Left hindlimb (tissue), 1 donor: ENCODE measurements at places on chromosomes 2 and 18.

DNA sequence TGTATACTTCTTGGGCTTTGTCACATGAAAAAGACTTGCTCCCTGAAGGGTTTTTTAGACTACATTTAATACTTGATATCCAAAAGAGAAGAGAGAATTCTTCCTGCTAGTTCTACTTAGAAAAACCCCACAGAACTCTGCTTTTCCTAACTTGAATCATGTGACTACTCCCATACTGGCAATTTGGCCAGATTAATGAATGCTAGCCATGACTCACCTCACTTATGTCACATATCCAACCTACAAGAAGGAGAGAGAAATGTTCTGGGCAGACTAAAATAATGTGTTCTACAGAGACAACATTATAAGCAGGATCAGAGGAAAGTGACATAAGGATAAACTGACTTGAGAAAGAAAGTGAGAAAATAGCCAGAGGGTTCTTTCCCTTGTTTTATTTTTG, 249.3 kb upstream of the GULP1 start:
- DNase-seq, result no peak

GRCh38 chr2:66110608-66111007, 324.3 kb upstream of the MEIS1 start:
- no peak for DNase-seq

DNA sequence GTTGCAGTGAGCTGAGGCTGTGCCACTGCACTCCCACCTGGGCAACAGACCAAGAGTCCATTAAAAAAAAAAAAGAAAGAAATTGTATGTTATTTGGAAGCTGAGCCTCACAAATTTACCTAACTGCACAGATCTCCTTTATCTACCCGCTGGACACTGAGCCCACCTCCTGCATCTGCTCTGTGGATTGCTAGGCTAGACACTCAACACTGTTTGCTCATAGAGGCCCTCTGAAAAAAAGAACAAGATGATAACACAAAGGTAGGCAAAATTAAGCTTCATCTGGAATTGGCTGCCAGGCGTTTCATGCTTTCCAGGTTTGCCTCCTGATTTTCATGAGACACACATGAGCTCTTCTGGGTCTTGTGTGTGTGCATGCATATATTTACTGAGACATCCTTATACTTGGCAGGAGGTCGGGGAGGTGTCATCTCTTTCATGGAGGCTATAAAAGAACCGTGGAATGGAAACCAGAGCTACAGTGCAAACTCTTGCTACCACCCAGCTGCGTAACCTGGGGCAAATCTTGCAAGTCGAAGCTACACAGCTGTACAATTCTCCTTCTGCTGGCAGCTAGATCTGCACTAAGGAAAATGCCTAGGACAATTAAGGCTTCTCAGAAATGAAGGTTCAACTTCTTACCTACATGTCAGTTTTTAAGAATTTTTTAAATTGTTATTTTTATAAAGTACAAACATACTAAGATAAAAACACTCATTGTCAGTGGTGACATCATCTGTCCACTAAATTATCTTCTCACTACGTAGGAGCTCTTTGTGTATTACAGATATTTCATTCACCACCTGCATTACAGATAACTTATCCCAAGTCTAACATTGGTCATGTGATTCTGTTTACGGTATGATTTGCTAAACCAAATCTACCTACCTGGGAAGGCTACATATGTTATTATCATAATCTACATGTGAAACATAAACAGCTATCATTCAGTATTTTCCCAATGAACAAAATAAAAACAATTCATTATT, 63.1 kb downstream of the CABYR start:
- DNase-seq, result no peak

DNA sequence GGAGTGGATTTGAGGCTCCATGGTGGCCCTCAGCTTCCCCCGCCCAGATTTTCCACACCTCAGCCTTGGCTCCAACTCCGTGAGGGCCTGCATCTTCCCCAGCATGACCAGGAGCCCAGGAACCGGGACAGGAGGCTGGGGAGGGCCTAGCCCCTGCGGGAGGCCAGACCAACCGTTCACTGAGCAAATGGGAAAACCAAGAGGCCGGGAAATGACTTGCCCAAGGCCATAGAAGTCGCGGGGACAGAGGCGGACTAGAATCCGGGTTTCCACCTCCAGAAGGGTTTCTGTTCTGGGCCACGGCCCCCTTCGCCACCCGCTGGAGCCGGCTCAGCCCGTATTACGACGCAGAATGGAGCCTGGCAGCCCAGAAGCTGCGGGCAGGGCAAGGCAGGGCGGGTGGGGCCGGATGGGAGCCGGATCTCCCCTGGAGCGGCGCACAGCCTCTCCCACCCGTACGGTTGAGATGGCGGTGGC, 7.9 kb upstream of the CRYBA2 start:
- no peak for DNase-seq

DNA sequence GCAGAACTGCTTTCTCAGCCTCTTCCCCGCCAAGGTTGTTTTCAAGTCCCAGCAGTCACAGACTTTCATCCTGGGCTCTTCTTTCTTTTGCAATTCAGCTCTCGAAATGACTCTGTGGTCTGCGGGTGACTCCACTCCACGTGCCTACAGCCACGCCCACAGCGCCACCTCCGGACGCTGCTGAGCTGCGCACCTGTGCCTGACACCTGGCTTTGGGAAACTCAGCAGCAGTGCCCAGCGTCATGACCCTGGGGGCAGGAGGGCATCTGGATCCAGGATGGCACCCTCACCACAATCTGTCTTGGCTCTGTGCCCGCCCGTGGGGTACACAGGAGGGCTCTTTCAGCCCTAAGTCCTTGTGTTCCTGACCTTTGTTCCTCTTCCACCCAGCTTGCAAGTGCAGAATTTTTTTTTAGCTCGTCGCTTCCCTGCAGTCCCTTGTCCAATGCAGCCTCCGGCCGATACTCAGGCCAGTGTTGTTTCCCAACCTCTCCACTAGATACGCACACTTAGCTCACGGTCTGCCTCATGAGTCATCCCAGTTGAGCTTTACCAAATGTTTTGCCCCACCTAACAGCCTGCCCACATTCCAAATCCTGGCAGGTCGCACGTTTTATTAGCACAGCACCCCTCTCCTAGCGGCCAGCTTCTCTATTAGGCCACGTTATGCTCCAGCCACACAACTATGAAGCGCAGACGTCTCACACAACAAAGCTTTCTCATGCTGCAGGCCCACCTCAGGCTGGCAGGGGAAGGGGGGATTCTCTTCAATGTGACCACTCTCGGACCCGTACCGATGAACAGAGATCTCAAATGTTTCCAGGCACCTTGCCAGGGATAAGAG, 6.5 kb upstream of the CAPN10 start:
- DNase-seq, result no peak

DNA sequence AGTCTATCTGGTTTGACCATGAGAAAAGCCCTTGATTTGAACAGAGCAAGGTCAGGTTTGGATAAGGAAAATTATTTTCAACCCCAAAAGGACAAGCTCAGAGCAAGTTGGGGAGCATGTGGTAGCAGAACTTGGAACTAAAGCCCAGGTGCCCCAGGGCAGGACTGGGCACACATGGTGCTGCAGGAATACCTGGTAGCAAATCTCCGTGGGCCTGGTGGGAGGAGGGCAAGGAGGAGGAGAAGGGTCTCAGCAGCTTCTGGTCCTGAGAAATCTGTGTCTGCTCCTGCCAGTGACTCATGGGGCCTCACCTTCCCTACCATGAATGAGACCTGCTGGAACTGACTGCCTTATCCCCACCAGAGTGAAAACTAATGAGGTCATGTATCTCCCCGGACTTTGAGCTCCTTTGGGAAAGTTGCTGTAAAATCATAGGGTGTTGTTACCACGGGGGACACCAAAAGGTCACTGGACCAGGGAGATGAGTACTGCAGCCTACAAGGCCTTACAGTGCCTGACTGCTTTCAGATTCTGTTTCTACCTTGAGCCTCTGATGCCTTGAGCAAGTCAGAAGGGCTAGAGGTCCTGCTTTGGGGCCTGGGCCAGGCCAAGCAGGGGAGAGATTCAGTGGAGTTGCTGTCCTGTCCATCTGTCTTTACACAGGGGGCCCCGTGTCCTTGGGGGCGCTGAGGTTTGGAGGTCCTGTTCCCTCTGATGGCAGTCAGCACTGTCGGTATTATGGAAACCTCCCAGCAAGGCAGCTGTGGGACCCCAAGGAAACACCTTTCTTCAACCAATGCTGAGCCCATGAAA, 304.0 kb downstream of the MYCN start:
- DNase-seq, result no peak

DNA sequence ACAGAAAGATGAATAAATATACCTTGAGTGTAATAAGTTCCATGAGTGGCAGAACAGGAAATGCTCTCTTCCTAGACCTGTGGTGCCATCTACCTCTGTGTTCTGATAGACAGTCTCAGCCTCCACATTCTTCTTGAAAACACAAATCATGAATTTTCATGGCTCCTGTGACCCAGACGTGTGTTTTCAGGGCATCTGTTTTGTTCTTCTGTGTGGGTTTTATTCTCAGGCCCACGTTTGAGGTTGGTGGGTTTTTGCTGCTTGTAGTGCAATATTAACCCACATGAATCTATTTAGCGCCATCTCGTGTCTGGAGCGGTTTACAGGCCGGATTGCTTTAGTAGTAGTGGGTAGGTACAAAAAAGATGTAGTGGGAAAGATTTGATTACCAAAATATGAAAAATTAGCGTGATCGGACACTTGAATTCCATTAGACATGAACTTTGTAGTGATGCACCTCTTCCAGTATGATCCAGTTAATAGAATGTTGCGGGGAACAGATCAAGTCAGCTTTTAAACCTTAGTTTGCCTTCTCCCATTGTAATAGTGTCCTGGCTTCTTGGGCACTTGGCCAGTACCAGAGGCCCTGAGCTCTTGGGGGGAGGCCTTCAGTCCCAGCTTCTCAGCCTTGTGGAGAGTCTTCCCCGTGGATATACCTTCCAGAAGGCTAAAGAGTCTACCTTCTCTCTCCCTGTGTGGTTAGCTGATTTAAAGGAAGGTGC, 256.5 kb downstream of the TPGS2 start:
- peak; percentile 45 for DNase-seq

DNA sequence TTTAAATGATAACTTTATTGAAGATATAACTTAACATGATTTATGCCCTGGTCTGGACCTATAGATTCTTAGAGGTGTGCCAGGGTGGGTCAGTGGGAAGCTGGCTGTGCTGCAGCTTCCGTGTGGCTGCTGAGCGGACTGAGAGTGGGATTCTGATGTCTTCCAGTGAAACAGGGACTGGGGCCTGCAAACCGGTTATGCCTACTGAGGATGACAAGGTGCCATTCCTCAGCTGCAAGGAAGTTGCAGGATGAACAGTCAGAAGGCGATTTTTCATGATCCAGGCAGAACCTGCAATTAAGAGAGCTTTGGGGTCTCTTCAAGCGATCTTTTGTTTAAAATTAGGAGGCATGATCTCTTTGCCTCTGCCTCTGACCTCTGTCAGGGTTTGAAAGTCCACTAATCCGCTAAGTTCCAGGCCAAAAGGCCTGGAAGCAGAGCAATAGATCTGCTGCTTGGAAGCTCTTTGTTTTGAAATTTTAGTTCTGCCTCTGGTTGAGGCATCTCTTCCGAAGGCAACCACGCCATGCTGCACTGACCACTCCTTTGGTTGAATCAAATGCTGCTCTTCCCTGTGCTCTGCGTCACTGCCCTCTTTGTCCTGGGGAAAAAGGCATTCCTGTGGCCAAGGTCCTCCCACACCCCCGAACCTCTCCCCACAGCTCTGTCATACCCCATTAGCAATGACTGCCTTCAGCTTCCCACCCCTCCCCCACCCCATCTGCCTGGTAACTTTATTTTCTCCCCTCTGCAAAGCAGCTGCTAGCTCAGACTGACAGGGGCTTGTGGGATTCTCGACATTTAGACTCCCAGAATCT, 2.0 kb downstream of the TMEM169 start:
- DNase-seq, result peak; percentile 52

DNA sequence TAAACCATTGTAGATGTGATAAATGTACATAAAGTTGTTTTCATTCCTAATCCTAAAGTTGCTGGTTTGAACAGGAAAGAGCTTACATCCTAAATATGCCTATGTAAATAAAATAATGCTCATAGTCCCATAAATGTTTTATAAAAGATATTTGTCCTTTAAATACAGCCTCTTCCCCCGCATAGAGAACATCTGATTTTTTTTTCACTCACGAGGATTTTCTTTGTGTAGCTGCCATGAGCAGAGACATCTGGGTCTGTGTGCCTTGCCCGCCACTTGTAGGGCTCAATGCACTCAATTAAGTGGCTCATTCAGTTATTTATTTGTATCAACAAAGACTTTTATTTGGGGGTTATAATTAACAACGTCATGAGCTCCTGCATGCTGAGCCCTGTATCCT, 72.8 kb downstream of the SOWAHC start:
- no peak for DNase-seq

GRCh38 chr2:42359304-42359964, 1.6 kb downstream of the COX7A2L start:
- DNase-seq, result no peak

- DNase-seq, result peak; percentile 21
Measured at GRCh38 chr2:109437325-109438090, 176.3 kb downstream of the SEPTIN10 start.

DNA sequence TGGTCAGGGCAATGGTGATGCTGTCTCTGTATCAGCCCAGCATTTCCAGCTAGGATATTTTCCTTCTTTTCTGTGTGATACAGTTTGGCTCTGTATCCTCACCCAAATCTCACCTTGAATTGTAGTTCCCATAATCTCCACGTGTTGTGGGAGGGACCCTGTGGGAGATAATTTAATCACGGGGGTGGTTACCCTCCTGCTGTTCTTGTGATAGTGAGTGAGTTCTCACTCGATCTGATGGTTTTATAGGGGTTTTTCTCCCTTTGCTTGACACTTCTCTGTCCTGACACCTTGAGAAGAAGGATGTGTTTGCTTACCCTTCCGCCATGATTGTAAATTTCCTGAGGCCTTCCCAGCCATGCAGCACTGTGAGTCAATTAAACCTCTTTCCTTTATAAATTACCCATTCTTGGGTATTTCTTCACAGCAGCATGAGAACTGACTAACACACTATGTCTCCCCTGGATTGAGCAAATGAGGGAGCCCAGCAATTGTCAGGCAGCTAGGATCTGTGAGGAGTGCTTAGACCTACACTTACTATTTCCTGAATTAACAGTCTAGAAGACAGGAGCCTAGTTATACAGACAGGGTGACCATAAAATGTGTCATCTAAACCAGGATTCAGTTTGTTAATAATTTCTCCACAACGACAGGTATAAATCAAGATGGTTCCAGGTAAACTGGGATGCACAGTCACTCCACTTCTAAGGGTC, 6.0 kb downstream of the SCN2A start:
- DNase-seq, result no peak
